Right renal pelvis (tissue), 4 donors: ENCODE measurements at places on chromosomes 6 and 20. TPM values are rescaled to one million over a fixed set of nuclear protein-coding genes. Genes with fewer than 3 reads are reported as not detected.

Gene PET117
- 17.6 TPM for polyA plus RNA-seq

Gene DPPA5
- not detected for polyA plus RNA-seq

Gene PCK1
- polyA plus RNA-seq, result 19.9 TPM

Gene LRRC73
- 0.98 TPM for polyA plus RNA-seq

GRCh38 chr6:34037151-34037550, 108.7 kb downstream of the GRM4 start:
- DNase-seq, result no peak

- no peak for DNase-seq
Observed at GRCh38 chr6:6901205-6901719, 206.5 kb upstream of the RREB1 start.

DNA sequence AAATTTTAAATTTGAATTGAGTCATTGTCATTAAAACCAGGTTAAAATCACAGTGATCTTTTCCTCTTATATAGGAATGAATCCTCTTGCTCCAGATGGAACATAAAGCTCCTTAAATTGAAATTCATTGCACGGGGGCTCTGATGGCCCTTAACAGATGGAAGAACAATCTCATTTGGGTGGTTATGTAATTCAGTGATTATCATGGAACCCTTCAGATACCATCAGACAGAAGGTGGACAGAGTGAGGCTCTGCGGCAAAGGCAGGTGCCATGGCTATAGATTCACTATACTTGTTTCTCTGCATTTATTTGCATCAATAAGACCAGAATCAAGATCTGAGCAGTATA, 17.8 kb upstream of the RNF182 start:
- DNase-seq, result no peak

DNA sequence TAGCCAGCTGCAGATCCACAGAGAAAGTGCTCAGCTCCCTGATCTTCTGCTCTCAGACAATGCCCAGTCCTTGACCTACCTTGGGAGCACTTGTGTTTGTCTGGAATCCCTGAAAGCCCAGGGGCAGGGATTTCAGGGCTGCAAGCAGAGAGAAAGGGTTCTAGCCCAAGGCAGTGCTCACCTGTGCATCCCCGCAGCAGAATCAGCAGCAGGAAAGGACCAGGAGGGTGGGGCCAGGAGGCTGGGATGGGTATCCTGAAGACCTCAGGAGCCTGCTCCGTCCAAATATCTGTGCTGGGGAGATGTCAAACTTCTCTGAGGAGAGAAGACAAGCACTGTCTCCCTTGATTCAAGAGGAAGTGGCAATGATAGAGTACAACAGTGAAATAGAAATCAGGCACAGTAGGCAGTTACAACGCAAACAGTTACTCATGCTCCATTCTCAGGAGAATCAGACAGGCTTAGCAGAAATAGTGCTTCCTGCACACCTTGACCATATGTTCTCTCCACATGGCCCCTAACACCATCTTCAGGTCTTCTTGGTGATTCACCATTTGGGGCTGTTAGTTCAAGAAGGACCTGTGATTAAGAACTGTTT, 28.7 kb upstream of the SIRPG start:
- no peak for DNase-seq

DNA sequence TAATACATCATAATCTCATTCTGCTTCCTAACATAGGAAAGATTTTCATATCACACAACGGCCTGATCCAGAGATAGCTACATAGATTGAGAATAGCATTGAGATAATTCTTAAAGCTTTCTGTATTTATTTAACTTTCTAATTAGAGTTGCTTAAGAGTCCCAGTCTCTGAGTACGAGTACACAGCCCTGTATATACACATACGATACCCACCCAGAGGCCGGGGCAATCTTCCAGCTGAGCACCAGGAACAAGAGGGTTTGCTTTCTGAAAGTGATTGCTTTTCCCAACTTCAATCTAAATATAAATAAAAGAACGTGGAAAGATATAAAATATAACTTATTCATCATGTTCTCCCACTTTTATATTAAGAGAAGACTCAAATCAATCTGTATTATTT, 313.8 kb downstream of the COL12A1 start:
- no peak for DNase-seq

DNA sequence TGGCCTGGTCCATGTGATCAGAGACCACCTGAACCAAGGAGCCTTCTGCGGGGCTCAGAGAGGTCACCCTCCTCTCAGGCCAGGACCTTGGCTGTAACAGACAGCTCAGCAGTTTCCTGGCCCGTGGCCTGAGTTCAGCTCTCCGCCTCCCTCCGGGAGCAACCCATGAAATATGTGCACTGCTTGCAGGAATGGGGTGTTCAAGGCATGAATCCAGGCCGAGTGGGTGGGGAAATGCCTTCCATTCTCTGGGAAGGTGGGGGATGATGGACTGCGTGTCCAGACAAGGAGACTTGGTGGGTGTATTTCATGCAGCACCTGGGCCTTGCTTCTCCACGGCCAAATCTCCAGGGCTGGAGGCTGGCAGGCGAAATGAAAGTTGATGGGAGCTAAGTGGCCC, 46.0 kb downstream of the SIRPA start:
- no peak for DNase-seq

- no peak for DNase-seq
Observed at GRCh38 chr6:141521440-141521839, 611.3 kb upstream of the GJE1 start.

DNA sequence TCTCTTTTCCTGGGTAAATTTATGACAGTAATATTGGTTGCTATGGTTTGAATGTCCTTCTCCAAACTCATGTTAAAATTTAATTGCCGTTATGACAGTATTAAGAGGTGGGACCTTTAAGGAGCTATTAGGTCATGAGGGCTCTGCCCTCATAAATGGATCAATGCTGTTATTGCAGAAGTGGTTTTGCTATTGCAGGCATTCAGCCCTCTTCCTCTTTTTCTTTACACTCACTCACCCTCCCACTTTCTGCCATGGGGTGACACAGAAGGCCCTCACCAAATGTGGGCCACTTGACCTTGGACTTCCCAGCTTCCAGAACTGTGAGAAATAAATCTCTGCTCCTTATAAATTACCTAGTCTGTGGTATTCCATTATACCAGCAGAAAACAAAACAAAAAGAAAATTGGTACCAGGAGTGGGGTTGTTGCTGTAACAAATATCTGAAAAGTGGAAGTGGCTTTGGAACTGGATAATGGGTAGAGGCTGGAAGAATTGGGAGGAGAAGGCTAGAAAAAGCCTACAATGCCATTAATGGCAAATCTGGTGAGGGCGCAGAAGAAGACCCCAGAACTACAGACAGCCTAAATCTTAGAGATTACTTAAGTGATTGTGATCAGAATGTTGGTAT, 24.8 kb upstream of the IGF2R start:
- no peak for DNase-seq

GRCh38 chr6:43969158-43969981, 157.9 kb downstream of the MRPL14 start:
- no peak for DNase-seq

GRCh38 chr6:17530321-17530835, 69.7 kb upstream of the FAM8A1 start:
- no peak for DNase-seq
